Stimulated activated CD4-positive, alpha-beta T cell treated with anti-CD3 and anti-CD28 coated beads, Interleukin-1b, Interleukin-23, amount 100 ng/mL, for 1 hour (primary cell): ENCODE measurements at places on chromosomes 4 and X.

DNA sequence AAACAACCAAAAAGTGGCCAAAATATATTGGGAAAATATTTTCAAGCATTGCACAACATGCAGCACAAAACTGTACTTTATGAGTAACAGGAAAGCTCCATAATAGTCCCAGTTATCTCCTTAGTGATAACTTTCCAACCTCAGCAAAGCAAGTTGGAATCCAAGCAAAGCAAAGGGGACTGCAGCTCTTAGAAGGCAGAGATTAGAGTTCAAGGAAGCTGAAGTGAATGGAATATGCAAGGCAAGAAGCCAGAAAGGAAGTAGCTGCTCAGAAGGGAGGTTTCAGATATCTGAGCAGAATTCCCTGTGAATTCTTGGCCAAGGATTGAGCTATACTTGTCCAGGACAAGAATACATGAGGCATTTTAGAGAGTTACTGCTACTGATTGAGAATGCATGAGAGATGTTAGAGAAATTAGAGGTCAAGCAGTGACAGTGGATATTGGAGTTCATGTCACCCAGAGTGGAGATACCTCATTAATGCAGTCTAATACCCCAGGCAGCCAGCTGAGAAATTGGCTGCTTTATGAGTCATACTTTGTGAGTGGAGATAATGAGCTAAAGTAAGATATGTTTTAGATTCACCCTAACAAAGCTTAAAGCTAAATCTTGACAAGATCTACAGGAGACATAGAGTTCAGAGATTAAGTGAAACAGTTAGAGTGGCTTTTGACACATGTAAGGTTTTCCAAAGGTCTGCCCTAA, 102.8 kb downstream of the INPP4B start:
- no peak for DNase-seq

DNA sequence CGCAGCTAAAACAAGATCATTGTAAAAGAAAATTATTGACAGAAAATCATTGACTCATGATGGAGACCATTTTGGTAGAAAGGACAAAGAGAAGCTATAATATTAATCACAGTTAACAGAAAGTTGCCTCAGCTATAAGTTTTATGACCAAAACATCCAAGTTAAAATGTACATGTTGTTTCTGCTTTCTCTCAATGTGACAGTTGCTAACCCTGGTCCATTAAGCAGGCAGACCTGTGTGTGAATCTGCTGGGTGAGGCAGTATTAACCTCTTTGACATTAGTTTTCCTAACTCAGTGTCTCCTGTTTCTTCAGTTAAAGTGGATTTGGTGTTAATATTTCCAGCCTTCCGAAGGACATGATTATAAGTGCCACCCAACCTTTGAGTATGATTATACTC, 94.8 kb upstream of the DCLK2 start:
- DNase-seq = no peak

DNA sequence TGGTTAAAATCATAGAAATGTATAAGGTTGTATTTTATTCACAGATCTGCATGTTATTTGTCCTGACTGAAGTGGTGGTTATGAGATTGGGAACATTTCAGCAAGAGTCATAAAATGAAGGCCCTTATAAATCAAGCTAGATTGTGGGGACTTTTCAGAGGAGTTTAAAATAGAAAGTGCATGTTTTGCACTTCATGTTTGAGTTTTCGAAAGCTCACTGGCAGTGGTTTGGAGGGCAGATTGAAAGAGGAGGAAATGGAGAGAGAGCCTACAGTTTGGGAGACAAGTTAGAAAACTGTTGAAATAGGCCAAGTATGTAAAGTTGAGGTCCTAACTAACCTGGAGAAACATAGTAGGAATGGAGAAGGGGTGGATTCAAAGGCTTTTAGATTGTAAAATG, 124.9 kb downstream of the KDM6A start:
- DNase-seq = no peak

GRCh38 chr4:146445198-146446150, 76.3 kb downstream of the SLC10A7 start:
- DNase-seq = no peak

DNA sequence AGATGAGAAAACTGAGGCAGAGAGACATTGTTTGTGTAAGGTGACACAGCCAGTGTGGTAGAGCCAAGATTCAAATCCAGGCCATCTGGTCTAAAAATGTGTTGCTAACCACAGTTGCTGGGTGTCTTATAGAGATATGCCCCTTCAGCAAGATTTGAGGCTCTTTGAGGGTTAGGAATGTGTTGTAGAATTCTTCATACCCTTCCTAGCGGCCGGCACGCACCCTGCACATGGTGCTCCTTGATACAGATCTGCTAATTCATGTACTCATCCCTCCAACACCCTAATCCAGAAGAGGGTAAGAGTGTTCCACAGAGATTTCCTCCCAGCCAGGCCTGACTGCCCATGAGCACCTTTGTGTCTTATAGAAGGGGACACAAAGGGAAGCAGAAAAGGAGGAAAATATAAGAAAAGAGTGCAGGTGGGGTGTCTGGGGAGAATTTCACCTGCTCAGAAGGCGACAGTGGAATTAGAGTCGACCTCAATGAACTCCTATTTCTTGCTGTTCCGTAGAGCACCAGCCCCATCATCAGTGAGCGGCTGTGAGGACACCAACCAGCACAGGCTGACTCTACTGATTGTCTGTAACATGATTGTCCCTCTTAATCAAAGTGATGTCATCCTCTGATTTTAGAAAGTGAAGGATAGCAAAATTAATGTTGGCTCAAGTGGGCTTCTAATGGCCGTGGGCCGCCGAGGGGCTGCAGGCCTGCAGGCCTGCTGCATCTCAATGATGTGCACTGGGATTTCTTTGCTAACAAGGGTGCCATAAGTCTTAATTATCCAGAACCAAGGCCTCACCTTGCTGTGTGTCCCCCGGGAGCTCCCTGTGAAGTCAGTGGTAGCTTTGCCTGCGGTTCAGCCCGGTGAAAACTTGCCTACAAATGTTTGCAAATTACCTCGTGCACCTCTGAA, 24.2 kb upstream of the SMIM20 start:
- DNase-seq = no peak
